ENCODE measurements at places on chromosomes 13 and 19.

DNA sequence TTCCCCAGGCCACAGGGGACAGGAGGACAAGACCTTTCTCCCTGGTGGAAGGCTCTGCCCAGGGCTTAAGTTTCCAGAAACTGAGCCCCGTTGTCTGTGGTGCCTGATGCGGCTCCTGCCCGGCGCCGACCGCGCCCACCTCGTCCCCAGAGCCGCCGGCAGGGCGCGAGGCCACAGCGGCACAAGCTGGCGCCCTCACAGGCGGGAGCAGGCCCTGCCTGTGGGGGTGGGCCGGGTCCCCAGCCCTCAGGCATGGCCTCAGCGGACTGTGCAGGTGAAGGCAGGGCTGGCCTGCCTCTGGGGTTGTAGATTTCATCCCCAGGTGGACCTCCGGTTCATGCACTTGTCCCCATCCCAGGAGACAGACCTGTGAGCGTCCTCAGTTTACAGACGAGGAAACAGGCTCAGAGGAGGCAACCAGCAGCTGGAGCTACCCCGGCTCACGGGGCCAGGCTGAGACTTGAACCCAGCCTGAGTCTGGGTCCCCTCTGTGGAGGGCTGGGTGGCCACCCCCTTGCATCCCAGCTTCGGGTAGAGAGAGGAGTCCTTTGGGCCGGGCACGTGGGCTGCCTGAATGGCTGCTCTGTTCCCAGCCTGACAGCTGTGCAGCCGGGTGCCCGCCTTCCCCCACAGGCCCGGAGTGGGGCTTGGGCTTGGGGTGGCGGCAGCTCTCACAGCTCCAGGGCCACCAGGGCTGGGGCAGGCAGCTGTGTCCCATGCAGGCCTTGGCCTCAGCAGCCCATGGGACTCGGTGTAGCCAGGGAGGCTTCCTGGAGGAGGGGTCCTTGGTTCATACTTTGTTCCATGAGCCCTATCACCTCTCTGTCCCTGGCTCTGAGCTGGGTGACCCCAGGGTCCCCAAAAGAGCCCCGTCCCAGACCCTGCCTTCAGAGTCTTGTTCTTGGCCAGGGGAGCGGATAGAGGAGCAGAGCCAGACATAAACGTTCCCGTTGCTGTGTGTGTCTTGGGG is 26.8 kb downstream of the PIAS4 start:
- DNase-seq: no peak

DNA sequence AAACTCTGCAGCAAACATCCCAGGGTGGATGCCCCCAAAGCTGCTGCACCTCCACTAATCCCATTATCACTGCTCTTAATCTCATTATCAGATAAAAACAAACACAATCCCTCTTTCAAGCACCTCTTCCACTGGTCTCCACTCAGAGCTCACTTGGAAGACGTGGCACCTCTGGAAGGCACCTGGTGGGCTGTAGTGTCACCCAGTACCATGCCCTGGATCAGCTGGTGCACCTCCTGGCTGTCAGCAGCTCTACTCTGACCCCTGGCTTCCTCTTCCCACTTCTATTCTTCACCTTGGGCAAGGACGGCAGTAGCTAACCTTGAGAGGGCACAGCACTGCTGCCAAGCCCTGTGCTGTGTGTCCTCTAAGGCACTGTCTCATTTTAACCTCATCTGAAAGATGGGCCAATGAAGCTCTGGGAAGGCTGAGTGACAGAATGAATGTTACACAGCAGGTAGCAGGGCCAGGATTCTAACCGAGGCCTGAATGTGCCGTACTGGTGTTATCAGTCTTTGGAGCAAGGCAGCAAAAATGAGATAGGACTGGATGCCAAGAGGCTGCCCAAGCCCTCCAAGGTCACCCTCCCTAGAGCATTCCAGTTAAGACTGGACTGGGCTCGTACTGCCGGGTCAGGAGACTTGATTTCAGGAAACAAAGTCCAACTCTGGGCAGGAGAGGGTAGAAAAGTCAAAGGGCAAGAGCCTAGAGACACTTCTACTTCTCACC is 7.4 kb downstream of the BRD4 start:
- DNase-seq: no peak

GRCh38 chr19:10553943-10554381 is 10.3 kb downstream of the ATG4D start:
- DNase-seq: no peak

DNA sequence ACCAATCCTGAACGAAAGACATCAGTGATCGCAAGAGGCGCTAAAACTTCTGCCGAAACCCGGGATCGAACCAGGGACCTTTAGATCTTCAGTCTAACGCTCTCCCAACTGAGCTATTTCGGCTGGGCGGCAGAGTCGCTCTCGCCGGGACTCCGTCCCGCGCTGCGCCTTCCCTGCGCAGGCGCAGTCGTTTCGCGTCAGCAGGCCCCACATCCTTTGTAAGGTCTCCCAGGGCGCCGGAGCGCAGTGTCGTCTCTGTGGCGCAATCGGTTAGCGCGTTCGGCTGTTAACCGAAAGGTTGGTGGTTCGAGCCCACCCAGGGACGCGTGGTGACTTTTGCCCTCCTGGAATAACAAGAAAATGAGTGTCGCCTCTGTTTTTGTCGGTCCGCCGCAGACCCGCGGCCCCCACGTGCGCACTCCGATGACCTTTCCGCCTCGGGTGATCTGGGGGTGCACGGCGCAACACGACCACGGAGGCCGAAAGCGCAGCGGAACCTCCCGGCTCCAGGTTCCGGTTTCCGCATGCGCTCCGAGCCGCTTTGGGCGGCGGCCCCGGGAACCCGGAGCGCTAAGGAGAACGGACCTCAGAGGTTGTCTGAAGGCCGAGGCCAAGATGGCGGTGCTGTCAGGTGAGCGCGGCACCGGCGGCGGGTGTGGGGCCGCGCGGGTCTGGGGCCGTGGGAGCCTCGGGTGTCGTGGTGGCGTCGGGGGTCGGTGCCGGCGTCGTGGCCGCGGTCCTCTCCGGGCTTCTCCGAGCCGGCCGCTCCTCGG is at the start of gene NDUFS7:
Gene NDUFS7 (plus strand): TSS at position 596 of the 773 bp plus-strand sequence. CDS start 20 bp downstream, at position 616.
- DNase-seq: peak; percentile 79

DNA sequence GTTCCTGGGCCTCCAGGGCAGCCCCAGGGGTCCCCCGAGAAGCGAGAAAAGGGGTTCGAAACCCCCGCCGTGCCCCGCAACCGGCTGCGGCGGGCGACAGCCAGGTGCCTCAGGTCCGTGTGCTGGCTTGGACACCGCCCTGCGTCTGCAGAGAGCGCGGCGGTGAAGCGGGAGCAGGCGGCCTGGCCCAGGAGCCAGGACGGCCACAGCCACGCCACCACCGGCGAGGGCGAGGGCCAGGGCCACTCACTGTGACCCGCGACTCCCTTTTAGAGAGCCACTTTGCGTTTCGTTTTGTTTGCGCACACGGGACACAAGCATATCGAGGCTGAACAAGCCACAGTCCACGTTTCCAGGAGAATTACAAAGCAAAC is 110.4 kb downstream of the CRYL1 start:
- no peak for DNase-seq

- no peak for DNase-seq
Observed at GRCh38 chr19:19068659-19069654, 5.2 kb downstream of the SLC25A42 start.

- no peak for DNase-seq
Observed at GRCh38 chr13:35917252-35917941, 213.8 kb downstream of the DCLK1 start.

GRCh38 chr13:66424422-66424821 is 805.7 kb downstream of the PCDH9 start:
- DNase-seq: no peak

GRCh38 chr13:30857636-30858035 is 48.4 kb upstream of the MEDAG start:
- no peak for DNase-seq

GRCh38 chr19:20278342-20278741 is 111.3 kb downstream of the ZNF486 start:
- no peak for DNase-seq

GRCh38 chr19:36963280-36963679 is 47.1 kb downstream of the ZNF568 start:
- no peak for DNase-seq

DNA sequence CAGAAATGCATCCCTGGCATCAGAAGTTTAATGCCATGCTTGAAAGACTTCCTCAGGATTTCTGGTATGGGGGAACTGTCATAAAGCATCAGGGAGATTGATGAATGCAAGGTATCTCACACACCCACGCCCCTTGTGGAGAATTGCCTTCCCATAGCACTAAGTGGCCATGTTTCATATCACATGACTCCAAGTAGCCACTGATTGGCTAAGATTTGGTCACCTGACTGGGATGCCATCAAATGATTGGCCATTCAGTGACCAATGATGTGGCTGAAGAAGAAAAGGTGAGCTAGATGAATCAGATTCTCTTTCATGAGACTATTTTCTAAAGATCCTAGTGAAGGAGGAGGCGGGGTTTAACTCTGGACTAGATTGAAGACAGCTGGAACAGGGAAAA is 7.3 kb downstream of the KLK8 start:
- no peak for DNase-seq

DNA sequence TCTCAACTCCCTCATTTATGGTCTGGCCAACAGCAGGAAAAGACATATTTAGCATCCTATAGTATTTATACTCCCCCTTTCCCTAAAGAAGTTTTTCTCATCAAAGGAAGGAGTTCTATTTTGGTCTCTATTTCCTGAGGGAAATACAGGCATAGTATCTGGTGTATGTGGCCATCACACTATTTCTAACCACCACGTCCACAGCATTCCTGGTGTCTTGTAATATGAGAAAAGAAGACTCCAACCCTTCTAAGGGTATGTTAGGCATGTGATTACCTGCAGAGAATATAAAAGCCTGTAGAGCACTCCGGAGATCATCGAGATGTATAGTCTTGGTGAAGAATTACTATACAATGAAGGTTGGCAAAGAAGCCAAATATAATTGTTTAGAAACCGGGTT is 137.4 kb downstream of the VWA8 start:
- no peak for DNase-seq

DNA sequence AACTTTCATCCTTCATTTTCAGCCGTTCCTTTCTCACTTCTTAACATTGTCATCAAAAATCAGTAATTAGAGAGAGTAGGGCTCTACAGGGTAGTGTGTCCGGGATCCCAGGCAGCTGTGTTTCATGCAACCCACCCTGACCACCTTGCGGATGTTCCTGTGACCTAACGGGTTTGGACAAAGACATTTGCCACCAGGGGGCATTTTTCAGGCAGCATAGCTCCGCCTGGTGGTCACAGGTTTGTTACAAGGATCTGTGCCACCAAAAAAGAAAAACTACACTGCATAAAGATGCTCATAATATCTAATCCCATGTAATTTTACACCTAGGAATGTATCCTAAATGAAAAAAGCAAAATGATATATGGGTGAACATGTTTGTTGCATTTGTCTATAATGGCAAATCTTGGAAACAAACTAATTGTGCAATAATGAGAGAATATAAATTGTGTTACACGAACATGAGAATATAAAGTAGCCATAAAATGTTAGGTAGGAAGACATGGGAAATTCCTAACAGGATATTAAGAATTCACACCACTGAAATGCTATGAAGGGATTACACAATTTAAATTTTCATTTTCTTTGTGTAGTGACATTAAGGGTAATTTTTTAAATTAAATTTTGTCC is 123.0 kb downstream of the SLC7A1 start:
- DNase-seq: no peak

DNA sequence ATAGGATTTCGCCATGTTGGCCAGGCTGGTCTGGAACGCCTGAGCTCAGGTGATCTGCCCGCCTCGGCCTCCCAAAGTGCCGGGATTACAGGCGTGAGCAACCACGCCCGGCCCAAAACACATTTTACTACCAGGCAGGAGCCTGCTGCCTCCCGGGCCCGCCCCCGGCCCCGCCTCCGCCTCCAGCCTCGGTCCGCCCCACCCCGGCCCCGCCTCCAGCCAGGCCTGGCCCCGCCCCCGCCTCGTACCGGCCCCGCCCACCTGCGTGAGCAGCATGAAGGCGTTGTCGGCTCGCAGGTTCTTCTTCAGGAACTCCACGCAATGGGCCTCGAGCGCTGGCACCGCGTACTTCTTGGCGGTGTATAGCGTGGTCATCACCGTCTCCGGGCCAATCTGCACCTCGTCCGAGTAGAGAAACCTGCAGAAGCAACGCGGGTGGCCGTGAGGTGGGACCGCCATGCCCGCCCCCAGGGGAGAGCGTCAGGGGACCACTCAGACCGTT is 22.7 kb downstream of the BTBD2 start:
- no peak for DNase-seq

DNA sequence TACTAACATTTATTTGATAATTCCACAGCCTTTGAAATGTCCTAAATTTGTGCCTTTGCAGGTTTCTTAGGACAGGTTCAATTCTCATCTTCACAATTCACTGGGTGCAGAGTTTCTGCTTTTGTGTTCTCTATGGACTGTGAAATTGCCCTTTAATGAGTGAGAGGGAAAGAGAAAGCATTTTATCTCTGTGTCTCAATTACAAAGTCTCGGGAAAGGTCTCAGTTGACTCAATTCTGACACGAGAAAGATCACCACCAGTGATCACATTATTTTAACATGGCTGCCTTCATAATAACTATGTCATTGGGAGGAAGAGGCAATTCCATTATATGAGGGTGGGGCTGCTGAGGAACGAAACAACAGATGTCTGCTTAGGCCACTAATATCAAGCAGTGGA is 26.2 kb upstream of the LRCH1 start:
- DNase-seq: no peak

GRCh38 chr13:79369226-79369625 is 36.8 kb downstream of the RBM26 start:
- no peak for DNase-seq

DNA sequence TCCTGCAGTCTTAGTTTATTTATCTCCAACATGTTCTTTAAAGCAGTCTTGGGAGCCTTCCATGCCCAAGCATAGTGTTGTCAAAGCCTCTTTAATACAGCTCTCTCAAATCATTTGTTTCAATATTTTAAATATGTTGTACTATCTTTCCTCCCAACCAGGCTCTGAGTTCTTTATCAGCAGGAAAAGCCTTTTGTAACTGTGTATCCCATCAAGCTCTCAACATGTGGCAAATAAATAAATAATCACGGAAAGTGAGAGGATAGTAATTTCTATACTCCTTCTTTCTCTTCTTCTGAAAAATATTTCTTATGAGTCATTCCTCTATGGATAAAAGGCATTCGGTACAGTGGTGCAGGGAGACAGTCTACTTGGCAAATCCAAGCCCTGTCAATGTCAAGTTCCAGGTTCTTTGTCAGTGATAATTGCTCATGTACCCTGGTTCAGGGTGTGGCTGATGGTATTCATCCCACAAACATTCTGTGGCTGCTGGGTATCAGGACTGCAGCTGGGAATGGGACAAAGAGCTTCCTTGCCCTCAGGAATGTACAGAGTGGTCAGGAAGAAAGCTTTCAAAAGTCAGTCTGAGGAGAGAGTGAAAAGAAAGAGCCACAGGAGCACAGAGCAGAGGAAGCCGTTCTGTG is 384.3 kb downstream of the EFNB2 start:
- no peak for DNase-seq

- DNase-seq: no peak
Observed at GRCh38 chr19:10679743-10680142, 21.5 kb upstream of the QTRT1 start.

- no peak for DNase-seq
Observed at GRCh38 chr13:46683676-46684260, 113.2 kb downstream of the ESD start.
